ENCODE measurements at places on chromosomes 5 and 9. TPM values are rescaled to one million over a fixed set of nuclear protein-coding genes. Genes with fewer than 3 reads are reported as not detected.
A peak's percentile ranks its signal among the peaks of the same experiment; 100 is the strongest.

DNA sequence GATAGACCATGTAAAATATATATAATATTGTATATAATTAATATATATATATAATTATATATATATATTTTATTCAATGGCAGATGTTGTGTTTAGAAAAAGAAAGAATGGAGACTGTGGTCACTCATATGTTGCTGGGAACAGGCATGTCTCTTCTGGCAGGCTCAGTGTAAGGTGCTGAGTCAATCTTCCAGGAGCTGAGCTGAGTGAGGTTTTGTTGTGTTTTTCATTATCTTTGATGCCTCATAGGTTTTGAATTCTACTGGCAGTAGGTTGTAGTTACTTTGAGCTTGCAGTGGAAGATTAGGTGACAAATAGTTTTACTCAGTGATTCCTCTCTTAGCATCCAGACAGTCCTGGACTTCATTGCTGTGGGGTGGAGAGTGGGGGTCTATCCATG is 561.3 kb downstream of the IRX1 start:
- no peak for DNase-seq

DNA sequence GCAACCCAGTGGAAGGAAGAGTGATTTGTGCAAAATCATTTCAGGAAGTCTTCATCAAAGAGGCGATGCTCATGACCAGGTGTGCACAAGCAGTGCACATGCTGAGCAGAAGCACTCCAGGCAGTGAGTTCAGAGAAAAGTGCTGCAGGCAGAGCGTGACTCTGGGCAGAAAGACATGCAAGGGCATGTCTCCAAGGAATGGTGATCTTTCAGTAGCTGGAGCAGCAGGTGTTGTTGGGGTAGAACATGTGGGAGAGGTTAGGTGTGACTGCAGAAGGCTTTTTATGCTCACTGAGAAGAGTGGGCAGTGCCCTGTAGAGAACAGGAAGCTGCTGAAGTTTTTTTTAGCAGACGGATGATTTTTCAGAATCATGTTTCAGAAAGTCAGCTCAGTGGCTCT is 545.4 kb upstream of the TLE4 start:
- DNase-seq = peak; percentile 24

- DNase-seq = no peak
Observed at GRCh38 chr5:1253456-1254105, 28.4 kb downstream of the SLC6A18 start.

DNA sequence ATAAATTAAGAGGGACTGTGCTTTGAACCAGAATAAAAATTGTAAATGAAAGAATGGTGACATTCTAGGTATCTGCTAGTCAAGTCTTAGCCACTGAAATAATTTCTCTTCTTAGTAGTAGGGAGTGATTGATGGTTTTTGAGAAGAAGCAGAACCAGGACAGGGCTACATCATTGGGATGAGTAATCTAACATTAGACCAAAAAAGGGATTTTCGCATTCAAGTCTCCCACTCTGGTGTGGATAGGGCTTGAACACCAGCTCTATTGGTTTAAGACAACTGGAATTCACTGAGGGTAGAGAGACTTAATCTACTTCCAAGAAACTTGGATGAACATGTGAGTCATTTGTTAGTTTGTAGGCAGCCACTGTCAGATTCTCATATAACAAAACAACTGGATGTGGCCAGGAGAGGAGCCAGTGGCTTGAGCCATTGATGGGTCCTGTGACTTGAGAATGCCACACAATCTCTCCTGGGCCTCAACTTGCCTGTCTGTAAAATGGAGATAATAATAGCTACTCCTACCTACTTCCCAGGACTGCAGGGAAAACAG is 16.6 kb downstream of the FAT2 start:
- DNase-seq = no peak

DNA sequence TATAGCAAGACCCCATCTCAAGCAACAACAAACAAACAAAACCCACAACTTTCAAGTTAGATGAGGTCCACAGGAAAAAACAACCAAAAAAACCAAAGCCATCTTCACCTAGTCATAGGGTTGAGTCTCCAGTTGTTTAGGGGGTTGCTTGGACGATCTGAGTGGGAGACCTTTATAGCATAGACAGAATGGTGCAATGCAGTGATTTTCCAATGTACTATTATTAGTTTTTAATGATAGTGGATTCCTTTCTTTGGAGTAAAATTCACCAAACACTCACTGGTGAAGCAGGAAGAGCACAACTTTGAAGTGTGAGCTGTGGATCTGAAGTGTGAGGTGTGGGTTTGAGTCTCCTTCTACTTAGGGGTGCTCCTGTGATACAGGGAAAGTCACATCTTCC is 67.0 kb upstream of the KLF9 start:
- DNase-seq = no peak

- DNase-seq = no peak
Observed at GRCh38 chr9:85137696-85138095, 468.2 kb downstream of the NTRK2 start.

DNA sequence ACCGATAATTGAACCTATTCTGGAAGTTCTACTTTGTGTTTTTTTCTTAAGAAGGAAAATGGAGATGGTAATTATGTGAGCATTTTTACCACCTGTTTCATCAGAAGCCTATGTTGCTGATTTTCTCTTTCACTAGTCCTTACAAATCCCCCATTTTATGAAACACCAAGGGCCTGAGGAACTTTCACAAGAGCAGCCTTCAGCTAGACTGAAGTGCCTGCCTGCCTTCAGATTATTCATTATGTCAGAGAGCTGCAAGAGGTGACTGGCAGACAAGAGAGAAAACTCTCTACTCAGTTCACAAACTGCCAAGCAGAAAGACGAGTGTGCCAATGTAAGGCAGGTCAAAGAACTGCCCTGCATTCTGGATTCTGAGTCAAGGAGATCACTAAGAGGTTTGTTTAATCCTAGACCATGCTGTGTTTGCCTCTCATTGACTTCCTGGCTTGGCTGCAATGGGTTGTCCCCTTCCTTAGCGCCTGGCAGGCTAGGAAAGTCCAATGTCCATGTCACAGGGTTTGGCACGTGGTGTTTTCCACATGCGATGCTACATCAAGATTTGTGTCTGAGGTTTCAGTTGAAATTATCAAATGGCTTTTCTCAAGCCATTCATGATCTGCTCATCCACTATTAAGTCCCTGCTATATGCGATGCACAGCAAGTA is 143.3 kb downstream of the CDC42SE2 start:
- no peak for DNase-seq

DNA sequence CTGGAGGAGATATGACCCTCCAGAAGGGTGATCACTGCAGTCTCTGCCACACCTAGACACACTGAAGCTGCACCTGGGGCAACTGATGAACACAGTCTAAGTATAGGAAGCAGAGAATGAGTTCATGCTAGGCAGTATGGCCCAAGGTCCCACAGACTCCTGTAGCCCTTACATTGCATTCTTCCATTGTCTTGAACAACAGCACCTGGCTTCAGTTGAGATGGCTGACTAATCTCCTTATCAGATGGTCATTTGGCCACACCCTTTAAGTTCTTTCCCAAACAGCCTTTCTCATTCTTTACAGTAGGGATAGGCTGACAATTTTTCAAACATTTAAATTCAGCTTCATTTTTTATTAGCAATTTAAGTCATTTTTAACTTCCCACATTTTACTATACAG is 23.1 kb downstream of the CENPK start:
- no peak for DNase-seq

C5orf58 gene
- 0.25 TPM for polyA plus RNA-seq

CCDC69 gene
- 5.3 TPM for polyA plus RNA-seq

TIMD4 gene
- 0.68 TPM for polyA plus RNA-seq
